ENCODE measurements at places on chromosomes 16 and 17. TPM values are rescaled to one million over a fixed set of nuclear protein-coding genes. Genes with fewer than 3 reads are reported as not detected.
A peak's percentile ranks its signal among the peaks of the same experiment; 100 is the strongest.

- no peak for DNase-seq
Measured at GRCh38 chr17:31318851-31319661, 2.4 kb downstream of the EVI2A start.

DOK4 gene
- 34.5 TPM for total RNA-seq

GRCh38 chr16:74281300-74281699 lies 15.3 kb upstream of the PSMD7 start:
- no peak for DNase-seq

UTP4 gene
- 15.1 TPM for total RNA-seq

DNA sequence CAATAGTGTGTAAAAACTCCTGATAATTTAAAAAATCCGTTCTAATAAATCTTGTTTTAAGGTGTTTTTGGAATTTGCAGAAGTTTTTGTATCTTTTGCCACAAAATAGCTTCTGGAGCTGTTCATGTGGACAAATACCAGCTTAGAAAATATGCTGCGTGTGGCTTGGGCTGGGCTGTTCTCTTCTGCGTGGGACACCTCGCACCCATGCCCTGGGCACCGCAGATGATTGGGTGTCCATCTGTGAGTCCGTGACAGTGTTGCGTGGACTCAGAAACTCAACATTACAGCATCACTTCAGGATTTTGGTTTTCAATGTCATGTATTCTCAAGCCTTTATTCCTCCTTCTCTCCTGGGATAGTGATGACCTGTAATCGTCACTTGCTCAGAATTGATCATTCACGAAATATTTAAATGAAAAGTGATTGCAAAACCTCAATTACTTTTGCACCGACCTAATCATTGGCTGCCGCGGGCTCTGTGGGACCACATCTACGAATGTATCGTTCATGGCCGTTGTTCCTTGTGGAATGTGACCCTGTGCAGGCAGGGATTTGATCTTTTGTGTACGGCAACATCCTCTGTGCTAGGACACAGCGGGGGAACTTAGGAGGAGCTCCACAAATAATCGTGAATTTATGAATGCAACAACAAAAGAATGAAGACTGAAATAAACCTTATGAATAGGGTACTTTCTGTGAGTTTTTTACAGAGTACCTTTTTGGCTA lies 210.3 kb upstream of the FOXF1 start:
- DNase-seq = no peak

GRCh38 chr16:27402964-27403600 lies 1.1 kb downstream of the IL21R start:
- DNase-seq = no peak

DNA sequence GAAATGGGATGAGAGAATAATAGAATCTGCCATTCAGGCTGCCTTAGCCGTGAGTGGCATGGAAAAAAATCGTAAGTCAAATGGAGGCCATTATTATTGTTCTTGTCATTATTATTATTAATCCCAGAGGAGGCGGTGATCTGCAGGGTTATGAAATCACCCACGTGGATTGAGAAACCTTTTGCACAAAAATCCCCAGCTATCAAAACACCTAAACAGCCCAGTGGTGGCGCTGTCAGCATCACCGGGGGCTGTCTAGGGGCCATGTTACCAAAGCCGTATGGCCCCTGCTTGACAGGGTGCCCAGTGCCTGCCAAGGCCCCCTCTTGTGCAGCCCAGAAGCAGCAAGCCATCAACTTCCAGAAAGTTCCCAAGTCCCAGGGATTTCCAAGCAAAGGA lies 25.2 kb downstream of the CNGB1 start:
- peak; percentile 11 for DNase-seq

MLKL gene
- 8.7 TPM for total RNA-seq

TBX2 gene
- 12.5 TPM for total RNA-seq

- DNase-seq = no peak
Measured at GRCh38 chr16:79008869-79009179, 591.7 kb downstream of the MAF start.

DNA sequence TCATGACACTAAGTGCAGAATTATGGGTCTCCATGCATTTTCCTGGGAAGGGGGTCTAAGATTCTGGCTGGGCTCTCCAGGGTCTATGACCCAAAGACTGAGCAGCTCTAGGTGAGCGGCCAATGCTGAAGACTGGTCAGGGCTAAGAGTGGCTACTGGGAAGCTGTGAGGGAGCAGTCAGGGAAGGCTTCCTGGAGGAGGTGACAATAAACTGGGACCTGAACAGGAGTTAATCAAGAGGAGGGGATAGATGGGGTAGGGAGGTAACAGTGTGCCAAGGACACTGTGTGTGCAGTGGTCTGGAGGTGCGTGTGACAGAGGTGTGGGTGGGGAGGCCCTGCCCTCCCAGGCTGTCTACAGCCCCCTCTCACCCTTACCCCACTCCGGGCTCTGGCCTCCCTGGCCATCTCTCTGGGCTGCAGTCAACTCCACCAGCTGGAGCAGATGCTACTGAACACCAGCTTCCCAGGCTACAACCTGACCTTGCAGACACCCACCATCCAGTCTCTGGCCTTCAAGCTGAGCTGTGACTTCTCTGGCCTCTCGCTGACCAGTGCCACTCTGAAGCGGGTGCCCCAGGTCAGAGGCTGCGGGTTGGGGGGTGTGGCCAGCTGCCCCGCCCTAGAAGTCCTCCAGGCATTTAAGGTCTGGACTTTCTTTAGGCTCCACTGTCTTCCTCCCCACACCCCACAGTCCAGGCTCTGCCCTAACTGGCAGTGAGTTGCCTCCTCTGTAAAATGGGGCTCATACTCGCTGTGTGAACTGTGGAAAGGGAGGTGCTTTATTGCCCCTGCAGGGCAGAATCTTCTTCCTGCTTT lies 20.4 kb downstream of the ADGRG5 start:
- DNase-seq = no peak

DNA sequence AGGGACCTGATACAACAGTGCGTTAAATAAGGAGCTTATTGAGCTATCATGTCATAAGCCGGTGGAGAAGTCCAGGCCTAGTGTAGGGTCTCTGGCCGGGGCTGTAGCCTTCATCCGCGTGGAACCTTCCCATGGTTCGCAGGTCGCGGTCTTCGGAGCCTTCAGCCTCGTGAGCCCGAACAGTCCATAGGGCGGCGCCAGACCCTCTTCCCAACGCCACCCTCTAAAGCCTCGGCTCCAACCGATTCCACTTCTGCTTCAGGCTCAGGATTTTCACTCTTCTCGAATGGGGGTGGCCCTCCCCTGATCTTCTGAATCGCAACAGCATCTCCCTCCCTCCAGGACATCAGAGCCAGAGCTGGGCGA lies 10.3 kb upstream of the BRCA1 start:
- no peak for DNase-seq

DNA sequence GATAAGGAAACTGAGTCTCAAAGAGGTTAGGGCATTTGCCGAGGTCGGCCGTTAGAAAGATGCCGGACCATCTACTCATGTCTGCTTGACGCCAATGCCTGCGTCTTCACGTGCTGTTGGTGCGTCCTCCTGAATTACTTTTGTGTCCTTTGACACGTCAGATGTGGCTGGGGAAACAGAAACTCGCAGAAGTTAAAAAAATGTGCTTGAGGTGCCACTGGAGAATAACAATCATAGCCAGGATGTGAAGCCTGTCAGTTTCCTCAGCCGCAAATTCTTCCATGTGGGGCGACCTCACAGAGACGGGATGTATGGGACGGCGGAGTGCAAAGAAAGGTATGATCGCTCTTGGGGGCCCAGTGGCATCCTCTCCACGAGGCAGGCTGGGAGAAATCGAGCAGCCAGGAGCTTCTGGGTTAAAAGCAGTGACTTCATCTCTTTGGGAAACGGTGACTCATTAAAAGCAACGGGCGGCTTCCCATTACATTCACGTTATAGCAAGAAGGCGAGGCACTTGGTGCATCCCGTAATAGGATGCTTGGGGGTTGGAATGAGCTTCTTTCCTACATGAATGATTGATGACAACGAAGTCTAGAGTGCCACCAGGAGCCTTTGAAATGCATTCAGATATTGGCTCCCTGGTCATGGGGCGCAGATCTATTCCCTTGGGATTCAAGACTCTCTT lies 67.8 kb downstream of the BMERB1 start:
- peak; percentile 81 for DNase-seq

DNA sequence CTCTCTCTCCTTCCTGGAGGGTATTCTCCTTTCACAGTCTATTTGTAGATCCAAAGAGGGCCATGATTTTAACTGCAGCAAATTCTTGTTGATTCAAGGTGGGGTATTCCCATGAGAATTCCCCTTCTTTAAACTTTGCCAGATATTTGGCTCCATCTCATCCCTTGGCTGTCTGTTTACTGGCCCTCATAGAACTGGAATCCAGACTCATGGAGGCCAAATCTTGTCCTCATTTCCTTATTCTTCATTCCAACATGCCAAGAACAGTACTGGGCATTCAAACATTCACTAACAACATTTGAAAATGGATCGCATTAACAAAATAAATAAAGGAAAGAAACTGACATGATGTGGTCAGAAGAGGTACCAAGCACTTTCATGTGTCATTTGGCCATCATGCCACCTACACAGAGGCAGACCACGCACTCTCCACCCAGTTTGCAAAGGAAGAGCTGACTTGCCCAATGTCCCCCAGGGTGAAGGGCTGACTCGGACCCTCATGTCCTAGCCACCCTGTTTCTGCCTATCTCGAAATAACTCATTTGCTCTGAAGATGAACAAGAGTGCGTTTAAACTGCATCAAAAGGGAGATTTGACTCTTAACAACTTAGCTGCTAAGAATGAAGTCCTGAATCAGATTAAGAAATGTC lies 23.1 kb upstream of the SLC35B1 start:
- DNase-seq = no peak

DNA sequence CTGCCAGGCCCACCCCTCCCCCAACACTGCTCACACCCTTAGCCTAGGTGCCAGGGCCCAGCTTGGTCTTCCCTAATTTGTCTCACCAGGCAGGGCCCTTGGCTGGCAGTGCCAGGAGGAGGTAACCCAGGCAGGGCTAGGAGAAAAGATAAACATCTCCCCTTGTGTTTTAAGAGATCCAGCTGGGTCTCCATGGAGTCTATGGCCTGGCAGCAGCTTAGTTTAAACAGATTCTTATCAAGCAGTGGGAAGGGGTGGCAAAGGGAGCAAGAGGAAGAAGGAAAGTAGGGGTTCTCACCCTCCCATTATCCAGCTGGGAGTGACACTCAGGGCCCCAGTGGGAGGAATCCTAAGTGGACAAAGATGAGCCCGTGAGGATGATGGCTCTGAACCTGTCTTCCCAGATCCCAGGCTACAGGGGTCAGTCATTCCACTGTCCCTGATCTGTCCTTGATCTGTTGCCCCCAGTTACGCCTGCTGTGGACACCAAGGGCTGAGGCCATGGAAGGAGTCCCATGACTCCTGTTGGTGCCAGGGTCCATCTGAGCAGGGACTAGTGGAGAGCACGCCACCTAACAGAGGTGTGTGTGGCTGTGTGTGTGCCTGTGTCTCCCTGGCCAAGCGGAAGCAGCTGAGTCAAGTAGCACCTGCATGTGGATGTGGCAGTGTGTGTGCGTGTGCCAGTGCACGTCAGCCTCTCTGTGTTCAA lies 47.4 kb upstream of the MEIOC start:
- peak; percentile 19 for DNase-seq

TBC1D3 gene
- total RNA-seq = not detected

- peak; percentile 82 for DNase-seq
Measured at GRCh38 chr17:32350666-32351418, 885 bp downstream of the ZNF207 start.

DNA sequence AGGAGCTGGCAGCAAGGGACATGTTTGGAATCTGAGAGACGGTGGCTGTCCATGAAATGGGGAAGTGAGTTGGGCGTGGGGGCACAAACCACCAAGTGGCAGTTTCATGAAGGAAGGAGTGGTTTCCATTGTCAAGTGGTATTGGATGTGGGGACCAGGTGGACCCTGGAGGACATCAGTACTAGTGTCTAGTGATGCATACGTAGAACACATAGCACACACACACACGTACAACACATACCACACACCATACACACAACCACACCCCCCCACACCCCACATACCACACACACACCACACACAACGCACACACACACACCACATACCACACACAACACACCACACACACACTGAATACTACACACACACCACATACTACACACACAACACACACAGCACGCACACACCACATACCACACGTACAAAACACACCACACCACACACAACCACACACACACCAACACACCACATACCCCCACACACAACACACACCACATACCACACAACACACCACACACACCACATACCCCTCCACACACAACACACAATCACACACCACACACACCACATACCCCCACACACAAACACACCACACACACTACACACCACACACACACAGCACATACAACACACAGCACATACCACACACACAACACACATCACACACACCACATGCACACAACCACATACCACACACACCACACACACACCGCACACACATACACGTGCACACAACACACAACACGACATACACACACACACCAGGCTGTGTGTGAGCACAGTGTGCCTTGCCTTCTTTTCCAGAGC lies 41.1 kb upstream of the GSE1 start:
- DNase-seq = no peak

- DNase-seq = no peak
Measured at GRCh38 chr16:3009568-3010390, 2.9 kb upstream of the CLDN9 start.

- DNase-seq = no peak
Measured at GRCh38 chr16:55000595-55000994, 69.9 kb downstream of the IRX5 start.

DNA sequence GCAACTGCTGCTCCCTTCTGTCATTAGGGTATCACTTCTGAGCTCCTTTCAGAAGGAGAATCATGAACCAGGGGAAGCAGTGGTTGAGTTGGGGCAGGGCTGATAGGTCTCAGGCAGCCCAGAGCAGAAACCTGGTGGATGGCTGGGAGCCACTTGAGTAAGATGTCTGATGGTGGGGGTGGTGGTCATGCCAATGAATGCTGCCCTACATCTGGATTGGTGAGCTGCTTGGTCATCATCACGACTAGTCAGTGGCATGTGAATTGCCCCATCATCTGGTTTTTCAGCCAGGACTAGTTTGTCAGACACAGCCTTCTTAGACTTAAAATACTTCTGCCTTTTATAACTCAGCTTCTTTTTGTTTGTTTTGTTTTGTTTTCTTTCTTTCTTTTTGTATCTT lies 2.6 kb downstream of the GID4 start:
- peak; percentile 35 for DNase-seq

HCRT gene
- not detected for total RNA-seq

SCN4A gene
- under 0.01 TPM for total RNA-seq

DNA sequence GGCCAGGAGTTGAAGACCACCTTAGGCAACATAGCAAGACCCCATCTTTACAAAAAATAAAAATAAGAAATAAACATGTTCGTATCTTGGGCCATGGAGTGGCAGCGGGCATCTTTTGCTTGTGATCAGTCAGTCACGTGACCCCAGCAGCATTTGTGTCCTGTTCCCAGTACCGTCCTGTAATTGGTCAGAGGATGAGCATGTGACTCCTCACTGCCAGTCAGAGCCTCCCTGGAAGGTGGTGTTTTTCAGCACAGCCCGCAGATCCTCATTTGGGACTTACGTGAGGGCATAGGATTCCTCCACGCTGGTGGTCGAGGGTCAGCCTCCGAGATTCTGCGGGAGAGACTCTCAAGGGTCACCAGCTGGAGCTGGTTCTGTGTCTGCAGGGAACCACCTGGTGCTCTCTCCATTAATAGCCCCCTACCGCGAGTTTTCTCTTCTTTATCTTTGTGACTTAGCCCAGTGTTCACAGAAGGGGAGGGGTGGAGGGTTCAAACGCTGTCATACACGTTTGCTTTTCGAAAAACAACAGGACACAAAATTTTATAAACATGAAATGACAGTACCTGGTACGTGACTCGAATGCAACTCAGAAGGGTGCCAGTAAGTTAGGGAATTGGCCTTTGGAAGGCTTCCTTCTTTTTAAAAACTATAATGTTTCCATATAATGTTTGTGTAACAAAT lies 17.2 kb downstream of the MRC2 start:
- DNase-seq = no peak

CCDC78 gene
- 1.3 TPM for total RNA-seq

GRCh38 chr16:815861-816260 lies 15.3 kb upstream of the GNG13 start:
- DNase-seq = no peak
